ENCODE measurements at places on chromosomes 16 and 17.

DNA sequence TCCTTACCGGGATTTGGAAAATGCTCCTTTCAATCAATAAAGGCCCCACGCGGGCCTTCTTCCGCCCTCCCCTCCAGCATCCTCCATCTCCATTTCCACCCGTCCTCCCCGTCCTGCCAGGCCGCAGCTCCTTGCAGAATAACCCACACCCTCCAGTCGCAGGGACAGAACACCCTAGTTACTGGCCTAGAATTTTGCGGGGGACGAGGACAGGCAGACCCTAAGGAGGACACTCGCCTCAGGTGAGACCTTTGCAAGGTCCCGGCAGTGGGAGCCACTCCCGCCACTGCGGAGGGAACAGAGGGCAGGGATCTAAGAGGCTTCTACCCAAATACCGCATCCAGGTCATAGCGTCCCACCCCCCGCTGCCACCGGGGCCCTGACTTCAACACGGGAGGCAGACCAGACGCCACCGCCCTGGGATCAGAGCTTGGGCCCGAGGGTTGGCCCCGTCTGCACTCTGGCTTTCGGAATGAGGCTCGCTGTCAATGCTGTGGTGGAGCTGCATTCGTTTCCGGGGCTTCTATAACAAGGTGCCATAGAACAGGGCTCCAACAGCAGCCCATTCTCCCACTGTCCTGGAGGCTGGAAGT is 26.8 kb downstream of the SLC25A10 start:
- peaks cover 9% of the 10 kb centered on the region for H3K4me1 ChIP-seq
- H3K27ac ChIP-seq = no peak overlapping the region
- peaks cover 12% of the 10 kb centered on the region for H3K27me3 ChIP-seq
- no peaks in the 10 kb centered on the region for H3K36me3 ChIP-seq

DNA sequence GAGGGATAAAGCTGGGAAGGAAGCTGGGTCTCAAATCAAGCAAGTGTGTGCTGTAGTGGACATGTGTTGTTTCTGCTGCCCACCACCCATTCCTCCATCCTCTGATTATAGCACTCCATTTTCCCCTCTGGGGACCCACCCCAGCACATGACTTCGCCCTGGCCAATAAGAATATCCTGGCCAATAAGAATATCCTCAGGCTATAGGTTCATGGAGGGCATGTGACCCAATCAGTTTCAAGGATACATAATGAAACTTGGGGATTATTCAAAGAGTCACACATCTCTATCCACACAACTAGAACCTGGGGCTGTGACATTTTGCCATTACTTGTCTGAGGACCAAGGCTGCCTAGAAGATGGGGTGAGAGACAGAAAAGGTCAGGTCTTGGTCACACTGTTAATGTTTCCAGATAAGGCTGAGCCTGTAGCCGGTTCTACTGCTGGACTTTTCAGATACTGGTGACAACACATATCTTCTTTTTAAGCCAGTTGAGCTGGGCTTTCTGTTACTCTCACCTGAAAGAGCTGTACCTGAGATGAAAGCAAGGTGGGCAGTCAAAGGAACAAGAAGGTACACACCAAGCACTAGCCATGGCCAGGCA is 33.7 kb downstream of the MYO18A start:
- DNase-seq = no peak
- no peaks in the 10 kb centered on the region for H3K27me3 ChIP-seq
- H3K27ac ChIP-seq = no peak overlapping the region
- no peaks in the 10 kb centered on the region for H3K36me3 ChIP-seq

- H3K36me3 ChIP-seq = no peaks in the 10 kb centered on the region
- H3K4me1 ChIP-seq = no peaks in the 10 kb centered on the region
- no peak overlapping the region for H3K4me3 ChIP-seq
Observed at GRCh38 chr16:50534958-50535357, 13.2 kb upstream of the NKD1 start.

DNA sequence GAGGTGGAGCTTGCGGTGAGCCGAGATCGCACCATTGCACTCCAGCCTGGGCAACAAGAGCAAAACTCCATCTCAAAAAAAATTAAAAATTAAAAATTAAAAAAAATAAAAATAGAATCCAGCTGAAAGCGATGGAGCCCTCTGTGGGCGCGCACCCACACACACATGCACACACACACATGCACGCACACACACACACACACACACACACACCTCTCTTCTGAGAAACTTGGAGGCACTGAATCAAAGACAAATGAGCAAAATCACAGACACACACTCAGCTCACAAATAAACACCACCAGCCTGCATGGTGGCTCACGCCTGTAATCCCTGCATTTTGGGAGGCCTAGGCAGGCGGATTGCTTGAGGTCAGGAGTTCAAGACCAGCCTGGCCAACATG is 9.6 kb upstream of the FADS6 start:
- H3K36me3 ChIP-seq = no peaks in the 10 kb centered on the region
- no peak for DNase-seq
- H3K27me3 ChIP-seq = peaks cover 12% of the 10 kb centered on the region
- H3K27ac ChIP-seq = no peak overlapping the region

- no peak for DNase-seq
- no peak overlapping the region for H3K4me3 ChIP-seq
- H3K27ac ChIP-seq = no peak overlapping the region
Observed at GRCh38 chr17:5011928-5012327, 14.2 kb downstream of the KIF1C start.
